ENCODE measurements at places on chromosomes 16 and 17.

DNA sequence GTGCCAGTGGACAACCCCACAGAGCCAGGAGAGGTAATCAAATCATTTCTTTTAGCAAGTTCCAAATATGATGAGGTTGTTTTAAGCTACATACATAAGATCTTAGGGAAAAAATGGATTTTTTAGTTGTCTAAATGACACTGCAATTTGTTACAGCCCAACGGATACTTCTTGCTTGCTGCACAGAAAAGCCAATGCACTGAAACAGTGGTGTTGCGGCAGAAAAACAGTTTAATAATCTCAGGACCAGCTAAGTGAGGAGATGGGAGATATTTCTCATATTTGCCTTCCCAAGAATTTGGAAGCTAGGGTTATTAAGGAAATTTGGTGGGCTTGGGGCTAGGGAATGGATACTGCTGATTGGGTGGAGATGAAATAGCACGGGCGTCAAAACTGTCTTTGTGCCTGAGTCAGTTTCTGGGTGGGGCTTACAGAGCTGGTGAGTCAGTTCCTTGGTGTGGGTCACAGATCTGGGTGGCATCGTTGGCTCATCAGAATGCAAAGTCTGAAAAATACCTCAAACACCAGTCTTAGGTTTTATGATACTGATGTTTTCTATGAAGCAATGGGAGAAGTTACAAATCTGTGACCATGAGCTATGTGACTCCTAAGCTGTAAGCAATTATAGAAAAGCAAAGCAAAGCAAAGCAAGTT, 255.4 kb downstream of the IRX3 start:
- no peak for DNase-seq

- no peak for DNase-seq
These were observed 52.8 kb downstream of the CDH11 start for GRCh38 chr16:65069065-65069464.

GRCh38 chr16:88045820-88046303, 94.6 kb downstream of the BANP start:
- DNase-seq: no peak

DNA sequence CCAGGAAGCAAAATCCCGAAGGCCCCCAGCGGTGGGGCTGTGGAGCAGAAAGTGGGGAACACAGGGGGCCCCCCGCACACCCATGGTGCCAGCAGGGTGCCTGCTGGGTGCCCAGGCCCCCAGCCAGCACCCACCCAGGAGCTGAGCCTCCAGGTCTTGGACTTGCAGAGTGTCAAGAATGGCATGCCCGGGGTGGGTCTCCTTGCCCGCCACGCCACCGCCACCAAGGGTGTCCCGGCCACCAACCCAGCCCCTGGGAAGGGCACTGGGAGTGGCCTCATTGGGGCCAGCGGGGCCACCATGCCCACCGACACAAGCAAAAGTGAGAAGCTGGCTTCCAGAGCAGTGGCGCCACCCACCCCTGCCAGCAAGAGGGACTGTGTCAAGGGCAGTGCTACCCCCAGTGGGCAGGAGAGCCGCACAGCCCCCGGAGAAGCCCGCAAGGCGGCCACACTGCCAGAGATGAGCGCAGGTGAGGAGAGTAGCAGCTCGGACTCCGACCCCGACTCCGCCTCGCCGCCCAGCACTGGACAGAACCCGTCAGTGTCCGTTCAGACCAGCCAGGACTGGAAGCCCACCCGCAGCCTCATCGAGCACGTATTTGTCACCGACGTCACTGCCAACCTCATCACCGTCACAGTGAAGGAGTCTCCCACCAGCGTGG, 6.5 kb downstream of the CBX2 start:
- DNase-seq: no peak

DNA sequence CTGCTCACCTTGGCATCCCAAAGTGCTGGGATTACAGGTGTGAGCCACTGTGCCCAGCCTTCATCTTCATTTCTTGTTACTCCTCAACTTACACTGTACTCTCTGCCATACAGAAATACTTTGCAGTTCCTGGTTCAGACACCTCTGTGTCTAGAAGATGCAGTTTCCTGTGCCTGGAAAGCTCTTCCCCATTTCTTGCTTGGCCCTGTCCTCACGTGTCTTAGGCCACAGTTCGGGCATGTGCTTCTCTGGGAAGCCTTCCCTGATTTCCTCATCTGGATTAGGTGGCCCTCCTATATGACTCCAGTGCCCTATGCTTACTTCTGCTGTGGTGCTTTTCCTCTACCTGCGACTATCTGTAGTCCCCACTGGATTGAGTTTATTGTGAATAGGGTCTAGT, 26.5 kb upstream of the CDR2 start:
- no peak for DNase-seq

GRCh38 chr16:17423221-17423620, 47.5 kb downstream of the XYLT1 start:
- no peak for DNase-seq

- peak; percentile 83 for DNase-seq
These were observed at the start of gene OR1F1 for GRCh38 chr16:3187798-3188674. OR1F1 (plus strand) TSS chr16:3188204.

- DNase-seq: no peak
These were observed 2.3 kb downstream of the UBB start for GRCh38 chr17:16383216-16383615.

DNA sequence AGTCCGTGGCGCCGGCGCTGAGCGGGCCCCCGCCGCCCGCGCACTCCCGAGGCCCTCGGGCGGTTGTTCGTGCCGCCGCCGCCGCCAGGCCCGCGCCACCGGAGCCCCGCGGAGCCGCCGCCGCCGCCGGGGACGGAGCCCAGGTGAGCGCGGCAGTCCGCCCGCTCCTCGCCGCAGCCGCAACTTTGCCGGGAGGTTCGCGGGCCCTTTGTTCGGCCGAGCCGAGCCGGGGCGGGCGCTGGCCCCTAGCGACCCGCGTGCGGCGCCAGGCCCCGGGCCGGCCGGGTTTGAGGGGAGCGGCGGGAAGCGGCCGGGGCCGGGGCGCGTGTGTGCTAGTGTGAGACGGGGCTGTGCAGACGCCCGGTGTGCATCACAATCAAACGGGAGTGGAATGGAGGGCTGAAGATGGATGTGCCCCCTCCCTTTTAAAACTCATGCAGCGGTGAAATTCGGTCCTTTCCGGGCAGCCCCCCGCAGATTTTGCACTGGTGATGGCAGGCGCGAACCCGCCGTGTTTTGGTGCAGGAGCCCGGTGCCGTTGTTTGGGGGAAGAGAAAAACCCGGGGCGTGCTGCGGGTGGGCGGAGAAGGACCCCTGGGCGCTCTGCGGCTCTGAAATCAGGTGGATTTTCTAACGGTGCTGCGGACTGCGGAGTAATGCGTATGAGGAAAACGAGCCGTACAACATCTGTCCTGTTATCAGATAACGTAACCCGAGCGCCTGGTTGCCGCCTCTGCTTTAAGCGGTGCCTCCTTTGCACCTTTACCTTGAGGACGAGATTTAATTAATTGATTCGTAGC, 823 bp downstream of the TNRC6C start:
- peak; percentile 59 for DNase-seq

GRCh38 chr17:82948081-82948511, 108.3 kb upstream of the ZNF750 start:
- peak; percentile 11 for DNase-seq

GRCh38 chr17:37557482-37557881, 51.7 kb downstream of the SYNRG start:
- no peak for DNase-seq

GRCh38 chr17:30360086-30360808, 18.5 kb upstream of the CPD start:
- no peak for DNase-seq

DNA sequence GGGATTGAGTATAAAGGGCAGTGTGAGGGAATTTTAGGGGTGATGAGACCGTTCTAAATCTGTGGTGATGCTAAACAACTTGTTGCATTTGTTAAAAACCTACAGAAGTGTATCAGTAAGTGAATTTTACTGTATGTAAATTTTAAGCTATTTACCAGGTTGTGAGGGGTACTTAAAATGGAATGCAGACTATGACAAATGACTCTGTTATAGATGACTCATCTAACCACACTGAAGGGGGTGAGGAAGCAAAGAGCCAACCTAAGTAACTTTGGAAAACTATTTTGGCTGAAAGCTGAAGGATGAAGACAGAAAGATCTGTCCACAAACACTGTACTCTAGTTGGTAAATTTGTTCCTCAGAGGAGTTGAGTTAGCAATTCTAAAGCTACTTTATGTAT, 5.3 kb upstream of the MKS1 start:
- DNase-seq: no peak

DNA sequence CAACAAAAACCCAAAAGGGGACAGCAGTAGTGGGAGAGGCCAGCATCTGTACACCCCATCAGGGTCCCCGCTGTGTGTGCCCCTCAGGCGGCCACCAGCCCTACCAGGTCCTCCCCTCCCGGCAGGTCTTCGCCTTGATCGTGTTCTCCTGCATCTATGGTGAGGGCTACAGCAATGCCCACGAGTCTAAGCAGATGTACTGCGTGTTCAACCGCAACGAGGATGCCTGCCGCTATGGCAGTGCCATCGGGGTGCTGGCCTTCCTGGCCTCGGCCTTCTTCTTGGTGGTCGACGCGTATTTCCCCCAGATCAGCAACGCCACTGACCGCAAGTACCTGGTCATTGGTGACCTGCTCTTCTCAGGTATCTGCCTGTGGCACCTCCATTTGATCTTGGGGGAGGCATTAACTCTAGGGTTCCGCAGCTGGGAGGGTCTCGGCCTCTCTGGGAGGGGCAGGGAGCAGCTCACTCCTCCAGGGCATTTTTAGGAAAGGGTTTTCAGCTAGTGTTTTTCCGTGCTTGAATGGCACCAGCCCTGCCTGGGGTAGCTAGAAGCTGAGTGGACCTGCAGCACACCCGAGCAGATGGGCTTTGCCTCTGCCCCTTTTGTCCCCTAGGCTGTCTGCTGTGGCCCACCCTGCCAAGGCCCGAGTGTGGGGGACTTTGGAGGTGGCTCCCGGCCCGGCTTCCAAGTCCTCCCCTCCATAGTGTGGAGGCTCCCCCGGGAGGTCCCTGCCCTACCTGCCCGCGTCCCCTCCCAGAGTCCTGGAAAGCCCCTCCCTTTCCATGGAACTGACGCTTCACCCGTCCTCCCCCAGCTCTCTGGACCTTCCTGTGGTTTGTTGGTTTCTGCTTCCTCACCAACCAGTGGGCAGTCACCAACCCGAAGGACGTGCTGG, 2.6 kb downstream of the SYNGR2 start:
- DNase-seq: no peak

DNA sequence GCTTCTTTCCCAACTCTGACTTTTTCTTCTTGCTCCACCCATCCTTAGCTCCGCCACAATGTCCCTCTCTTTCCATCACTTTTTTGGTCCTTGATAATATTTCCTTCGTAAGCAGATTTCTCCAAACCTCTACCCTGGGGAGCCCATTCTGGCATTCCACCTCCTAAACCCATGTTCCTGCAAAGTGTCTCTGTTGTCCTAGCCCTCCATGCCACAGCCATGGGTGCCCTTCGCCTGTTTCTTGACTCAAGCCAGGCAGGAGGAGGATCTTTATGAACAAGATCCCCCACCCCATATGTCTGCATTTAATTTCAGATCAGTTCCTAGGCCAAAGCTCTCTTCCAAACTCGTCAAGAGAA, 42.4 kb downstream of the GAS7 start:
- no peak for DNase-seq

GRCh38 chr17:45320931-45321461, 4.2 kb upstream of the MAP3K14 start:
- no peak for DNase-seq

DNA sequence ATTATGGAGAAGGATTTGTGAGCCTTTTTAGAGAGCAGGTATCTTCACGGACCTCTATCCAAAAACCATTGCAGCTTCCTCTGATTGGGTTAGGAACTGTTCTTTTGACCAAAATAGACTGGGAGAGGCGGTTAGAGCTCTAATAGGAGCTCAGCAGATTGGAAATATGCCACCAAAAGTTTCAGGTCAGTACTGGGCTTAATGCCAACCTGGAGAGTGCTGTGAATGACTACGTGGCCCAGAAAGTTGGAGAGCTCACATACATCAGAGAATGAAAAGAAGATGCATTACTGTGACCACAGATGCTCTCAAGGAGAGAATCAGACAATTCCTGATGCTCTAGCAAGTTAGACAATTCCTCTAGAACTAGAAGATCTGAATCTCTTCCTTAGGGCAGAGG, 86.5 kb downstream of the ABCA8 start:
- no peak for DNase-seq

DNA sequence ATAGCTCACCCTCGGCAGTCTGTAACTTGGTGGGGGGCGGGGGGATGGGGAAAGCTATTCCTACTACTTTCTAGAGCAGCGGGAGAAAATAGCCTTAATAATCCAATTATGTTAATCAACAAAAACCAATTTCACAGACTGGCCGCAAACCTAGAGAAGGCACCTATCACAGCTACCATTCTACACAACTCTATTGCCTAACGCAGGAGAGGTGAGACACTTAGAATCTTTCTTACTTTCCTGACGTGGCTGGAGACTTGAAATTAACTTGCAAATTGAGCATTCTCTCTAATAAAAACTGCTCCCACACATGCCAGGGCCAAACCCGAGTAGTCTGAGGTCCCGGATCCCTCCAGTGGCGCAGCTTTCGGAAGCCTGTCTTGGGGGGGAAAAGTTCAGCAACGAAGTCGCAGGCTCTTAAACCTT, 794 bp downstream of the SMG6 start:
- DNase-seq: peak; percentile 18

GRCh38 chr16:11263737-11264136, 5.4 kb downstream of the TNP2 start:
- DNase-seq: peak; percentile 57

GRCh38 chr16:23304620-23305019, 2.5 kb downstream of the SCNN1B start:
- no peak for DNase-seq

GRCh38 chr17:14245002-14245401, 8.3 kb upstream of the CDRT15 start:
- DNase-seq: no peak

GRCh38 chr17:80260069-80260535, 550 bp upstream of the RNF213 start:
- DNase-seq: peak; percentile 84

DNA sequence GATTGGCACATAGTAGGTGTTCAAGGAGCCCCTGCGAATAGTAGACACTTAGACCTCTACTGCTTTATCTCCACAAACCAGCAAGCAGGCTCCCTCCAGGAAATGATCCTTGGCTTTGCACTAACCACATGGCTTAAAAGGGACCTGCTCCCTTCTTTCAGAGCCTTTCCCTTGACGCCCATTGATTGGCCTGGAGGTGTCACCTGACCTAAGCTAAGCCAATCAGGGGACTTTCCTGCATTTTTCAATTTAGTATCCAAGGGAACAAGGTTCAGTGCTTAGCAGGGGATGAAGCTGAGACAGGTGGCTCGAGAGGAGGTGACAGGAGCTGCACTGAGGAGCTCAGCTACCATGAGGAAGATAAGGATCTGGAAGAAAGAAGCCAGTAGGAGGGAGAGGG, 52.8 kb downstream of the CLEC19A start:
- DNase-seq: no peak

DNA sequence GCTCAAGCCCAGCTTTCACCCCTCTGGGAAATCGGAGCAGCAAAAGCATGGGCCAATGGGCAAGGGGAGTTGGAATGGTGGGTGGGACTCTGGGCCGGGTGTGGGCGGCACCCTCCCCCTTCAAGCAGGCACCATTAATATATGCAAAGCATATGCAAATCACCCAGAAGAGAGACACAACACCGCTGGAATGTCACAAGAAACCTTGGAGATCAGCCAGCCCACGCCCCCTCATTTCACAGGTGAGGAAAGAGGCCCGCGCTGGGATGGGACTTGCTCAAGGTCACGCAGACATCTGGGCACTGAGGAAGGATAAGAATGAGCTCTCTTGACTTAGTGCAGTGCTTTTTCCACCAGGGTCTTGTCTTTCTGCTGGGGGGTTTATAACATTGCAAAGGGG, 4.8 kb downstream of the SRCIN1 start:
- DNase-seq: no peak

Data from activated naive CD4-positive, alpha-beta T cell treated with anti-CD3 and anti-CD28 coated beads, Interleukin-2, amount 50 U/mL, for 72 hours (primary cell).